ENCODE measurements at places on chromosomes 3 and 15.
A peak's percentile ranks its signal among the peaks of the same experiment; 100 is the strongest.

DNA sequence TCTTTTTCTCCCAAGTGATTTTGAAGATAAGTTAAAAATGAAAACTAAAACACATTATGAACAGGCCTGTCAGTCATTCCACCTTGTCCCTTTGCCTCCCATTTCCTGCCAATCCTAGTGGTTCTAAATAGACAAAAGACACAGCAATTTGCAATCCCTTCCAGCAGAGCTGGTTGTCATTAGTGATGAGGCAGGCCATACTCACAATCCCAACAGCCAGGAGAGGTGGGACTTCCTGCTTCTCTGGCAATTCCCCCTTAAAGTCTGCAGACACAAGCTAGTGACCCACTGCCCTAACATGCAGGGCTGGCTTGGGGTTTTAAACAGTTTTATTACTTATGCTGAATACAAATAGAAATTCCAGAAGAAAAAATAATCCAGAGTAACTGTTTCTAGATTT, 38.4 kb upstream of the RBP1 start:
- no peak for DNase-seq

DNA sequence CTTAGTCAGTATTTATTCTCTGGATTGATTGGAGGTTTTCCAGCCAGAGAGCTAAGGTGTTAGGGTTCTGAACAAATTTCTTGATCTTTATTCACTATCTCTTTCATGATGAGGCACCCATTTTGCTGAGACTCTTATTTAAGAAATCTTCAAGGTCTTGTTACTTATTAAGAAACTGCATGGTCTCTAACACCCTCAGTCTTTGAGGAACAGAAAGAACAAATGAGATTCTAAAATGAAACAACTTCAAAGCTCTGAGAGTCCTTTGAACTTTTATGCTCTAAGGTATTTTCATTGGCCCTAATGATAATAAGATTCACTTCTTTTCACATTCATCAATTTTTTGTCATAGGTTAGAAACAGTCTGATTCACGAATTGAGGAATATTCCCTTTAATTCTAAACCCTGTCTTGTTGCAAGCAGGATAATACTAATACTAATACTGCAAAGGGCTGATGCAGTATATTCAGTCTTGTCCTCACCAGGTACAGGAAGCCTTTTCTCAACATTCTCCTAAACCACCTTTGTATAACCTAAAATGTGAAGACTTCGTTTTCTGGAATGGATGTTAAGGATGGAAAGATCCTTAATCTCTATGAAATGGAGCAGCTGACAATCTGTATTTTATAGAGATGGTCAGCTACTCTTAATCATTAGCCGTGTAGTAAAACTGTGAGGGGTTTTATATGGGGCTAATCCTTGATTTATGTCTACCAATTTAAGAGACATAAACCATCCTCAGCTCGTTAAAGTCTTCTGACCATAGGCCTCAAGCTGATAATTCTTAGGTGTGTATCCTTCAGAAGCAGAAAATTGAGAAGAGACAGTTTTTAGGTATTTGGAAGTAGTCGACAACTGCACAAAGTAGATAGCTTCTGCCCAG, 198.3 kb downstream of the OTOL1 start:
- no peak for DNase-seq

GRCh38 chr3:146814601-146815315, 209.6 kb upstream of the PLSCR5 start:
- DNase-seq = no peak

DNA sequence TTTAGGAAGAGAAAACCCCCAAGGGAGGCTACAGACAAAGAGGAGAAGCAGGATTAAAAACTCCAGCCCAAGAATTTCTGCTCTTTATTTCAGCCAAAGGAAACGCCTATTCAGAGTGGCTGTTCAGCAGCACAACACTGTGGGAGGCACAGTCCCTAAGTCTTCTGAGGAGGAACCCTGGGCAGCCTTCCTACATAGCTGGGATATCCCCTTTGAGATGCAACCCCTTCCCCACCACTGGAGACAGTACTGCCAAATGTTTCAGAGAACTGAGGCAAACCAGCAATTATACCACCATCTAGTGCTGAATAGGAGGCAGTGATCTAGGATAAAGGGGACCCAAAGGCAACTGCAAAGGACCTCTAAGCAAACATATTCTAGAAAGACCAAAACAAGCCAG, 168.1 kb downstream of the VPS13C start:
- DNase-seq = no peak

GRCh38 chr3:124362455-124362854, 367.8 kb upstream of the UMPS start:
- no peak for DNase-seq

- no peak for DNase-seq
These were observed 70.0 kb upstream of the CBLB start for GRCh38 chr3:105938806-105939205.

DNA sequence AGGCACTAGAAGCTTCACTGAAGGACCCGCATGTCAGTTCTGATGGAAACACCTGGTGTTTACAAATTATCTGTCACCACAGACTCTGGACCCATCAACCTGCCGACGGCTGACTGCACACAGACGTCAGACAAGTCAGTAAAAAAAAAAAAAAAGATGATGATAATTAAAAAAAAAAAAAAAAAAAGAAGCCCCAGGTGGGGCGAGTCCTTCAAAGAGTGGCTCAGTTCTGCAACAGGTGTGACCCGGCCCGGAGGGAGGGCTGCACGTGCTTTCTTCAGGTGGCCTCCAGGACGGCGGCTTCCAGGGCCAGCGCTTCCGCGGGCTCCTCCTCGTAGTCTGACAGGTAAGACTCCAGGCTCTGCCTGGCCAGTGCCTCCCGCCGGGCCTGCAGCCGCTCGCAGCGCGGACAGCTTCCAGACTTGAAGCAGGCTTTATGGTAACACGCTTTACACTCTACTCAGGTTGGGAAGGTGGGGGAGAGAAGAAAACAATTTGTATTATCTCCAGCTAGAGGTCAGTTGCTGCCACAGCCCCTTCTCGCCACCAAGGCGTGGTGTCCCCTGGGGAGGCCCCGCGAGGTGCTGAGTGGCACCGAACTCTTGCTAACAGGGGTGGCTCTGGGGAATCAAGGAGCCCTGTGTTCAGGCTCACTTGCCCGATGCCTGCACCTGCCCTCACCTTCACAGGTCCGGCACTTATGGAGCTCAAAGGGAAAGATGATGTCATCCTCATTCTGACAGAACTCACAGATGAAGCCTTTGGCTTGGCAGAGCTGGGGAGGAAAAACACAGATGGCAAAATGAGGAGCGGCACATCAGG, 61.8 kb downstream of the RUBCN start:
- no peak for DNase-seq

DNA sequence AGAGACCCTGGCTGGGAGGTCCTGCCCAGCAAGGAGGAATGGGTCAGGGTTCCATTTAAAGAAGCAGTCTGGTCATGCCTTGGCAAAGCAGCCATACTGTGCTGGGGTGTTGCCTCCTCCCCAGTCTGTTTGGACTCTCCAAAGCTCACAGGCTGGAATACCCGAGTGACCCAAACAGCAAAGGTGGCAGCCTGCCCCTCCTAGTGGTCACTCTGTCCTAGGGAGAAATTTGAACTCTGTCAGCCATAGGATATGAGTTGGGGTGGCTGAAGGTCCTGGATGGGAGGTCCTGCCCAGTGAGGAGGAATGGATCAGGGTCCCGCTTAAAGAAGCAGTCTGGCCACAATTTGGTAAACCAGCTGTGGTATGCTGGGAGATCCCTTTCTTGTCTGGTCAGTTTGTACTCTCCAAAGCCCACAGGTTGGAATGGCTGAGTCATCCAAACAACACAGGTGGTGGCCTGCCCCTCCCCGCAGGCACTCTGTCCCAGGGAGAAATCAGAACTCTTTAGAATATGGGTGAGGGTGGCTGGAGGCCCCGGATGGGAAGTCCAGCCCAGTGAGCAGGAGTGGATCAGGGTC, 45.0 kb downstream of the CCR1 start:
- no peak for DNase-seq

DNA sequence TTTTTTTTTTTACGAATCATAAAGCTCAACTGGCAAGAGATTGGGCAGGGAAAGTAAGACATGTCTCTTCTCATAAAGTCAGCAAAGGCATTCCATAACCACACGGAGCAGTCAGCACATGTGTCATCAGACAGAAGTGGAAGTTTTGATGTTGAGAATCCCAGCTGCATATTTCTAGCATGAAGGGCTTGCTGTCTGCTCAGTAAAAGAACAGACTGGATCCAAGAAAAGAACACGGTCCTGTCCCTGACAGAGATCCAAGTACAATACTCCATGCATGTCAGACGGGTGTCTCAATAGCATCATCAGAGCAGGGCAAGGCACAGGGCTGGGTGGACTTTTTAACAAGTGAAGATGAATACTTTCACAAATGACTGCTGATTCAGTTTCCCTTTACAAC, 38.2 kb downstream of the ABI3BP start:
- DNase-seq = no peak

DNA sequence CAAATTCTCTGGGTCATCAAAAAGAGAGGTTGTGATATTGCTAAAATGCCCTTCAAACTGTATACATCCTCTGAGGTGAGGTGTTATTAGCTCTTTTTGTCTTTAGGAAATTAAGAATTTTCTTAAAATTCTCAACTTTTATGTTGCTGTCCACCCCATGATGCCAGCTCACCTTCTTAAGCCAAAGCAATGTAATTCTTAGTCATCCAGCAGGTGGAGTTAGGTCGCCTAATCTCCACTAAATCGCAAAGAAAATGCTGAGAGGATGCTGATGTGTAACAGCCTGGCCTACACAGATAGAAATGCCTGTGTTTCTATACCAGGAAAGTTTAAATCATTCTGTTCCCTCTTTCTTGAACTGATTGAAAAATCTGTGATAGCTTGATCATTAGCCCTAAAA, 770.2 kb upstream of the ALCAM start:
- DNase-seq = no peak

DNA sequence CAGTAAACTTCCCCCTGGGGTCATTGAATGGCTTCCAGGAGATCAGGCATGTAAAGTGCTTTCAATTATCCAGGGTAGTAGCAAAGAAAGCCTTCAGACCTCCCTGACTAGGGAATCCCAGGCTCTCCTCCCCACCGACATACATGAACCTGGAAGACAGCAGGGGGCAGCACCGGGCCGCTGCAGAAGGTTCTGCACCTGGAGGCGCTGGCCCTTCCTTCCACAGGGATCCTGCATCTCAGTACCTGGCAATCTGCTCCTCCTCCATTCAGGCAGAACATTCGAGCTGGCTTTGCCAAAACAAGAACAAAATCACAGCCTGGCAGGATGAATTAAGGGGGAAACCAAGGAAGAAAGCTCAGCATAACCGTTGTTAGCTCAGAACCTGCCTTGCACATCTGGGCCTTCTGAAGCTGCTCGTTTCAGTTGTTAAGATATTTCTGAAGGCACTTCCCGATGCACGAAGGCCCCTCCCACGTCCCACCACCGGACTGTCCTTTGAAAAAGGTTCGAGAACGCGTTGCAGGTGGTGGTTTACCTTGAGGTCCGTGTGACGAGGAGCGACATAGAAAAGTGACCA, 237.7 kb downstream of the SLCO3A1 start:
- peak; percentile 38 for DNase-seq

DNA sequence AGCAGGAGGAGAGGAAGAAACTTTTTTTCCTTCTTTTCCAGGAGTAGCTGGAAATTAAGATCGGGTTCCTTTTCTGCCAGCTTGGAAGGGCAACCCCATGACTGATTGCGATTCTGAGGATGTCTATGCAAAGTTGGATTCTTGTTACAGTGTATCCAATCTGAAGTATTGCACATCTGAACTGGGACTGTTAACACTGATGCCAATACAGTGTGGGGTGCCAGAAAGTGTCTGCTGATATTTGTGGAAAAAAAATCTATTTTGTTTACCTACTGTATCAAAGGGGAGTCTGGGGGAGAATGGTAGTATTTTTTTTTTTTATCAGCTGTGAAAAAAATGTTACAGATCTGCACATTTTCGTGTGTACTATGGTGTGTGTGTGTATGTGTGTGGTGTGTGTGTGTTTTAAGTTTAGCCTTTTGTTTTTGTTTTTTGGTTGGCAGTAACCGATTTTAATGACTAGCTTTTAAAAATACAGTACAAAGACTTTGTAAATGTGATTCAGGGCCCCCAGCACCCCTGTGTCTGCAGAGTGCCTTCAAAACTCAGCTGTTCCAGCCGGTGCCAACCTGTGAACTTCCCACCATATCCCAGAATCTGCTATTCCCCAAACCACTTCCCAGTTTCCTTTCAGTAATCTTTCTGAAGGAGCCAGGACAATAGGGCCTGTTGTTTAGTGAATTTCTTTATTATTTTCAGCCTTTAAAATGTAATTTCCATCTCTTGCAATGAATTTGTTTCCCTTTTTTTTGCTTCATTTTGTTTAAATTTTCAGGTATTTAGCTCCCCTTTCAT, 1.9 kb downstream of the RAP2B start:
- DNase-seq = no peak

- DNase-seq = no peak
These were observed 190.9 kb downstream of the TJP1 start for GRCh38 chr15:29631076-29632070.

- no peak for DNase-seq
These were observed 12.7 kb upstream of the CFAP91 start for GRCh38 chr3:119690043-119690656.

DNA sequence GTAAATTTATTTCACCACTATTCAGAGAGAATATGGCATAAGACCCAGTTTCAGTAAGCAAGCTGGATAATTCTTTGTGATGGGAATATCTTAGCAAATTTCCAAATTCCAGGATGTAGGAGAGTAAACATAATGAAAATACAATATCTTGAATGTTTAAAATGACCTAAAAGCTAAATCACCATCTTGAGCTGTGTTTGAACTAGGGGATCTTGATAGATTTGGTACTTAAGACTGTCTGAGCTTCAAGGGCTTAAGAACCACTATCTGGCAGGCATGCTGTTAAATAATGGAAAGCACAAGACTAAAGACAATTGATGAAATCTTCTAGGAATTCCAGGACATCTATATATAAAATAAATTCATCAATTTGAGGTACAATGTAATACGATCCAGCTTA, 217.7 kb downstream of the ATP8B4 start:
- no peak for DNase-seq

GRCh38 chr3:127256733-127257271, 31.0 kb downstream of the PRR20G start:
- no peak for DNase-seq

GRCh38 chr15:63381301-63382204, at the start of gene CA12:
Gene CA12, minus strand, starts transcription at chr15:63381846. Its CDS starts 126 bp downstream, at chr15:63381720.
- DNase-seq = no peak

DNA sequence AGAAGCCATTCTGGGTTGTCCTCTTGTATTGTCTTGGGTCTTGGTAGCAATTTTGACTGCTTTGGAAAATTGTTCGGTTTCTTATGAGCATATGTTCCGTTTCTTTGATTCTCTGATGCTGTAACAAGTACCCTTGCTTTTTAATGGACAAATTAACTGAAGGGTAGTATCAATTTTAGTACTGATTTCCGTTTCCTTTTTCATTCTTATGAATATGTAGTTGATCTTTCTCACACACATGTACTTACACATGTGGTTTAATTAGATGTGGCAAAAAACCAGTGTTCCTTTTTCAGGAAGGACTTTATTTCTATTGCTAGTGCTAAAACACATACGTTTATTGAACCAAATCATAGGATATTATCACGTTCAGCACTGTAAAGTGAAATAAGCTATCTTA, 119.1 kb downstream of the TCF12 start:
- no peak for DNase-seq

GRCh38 chr15:36130641-36131310, 448.6 kb upstream of the CDIN1 start:
- DNase-seq = no peak
